AG10803 (cell line): ENCODE measurements at places on chromosomes 6 and 20.

DNA sequence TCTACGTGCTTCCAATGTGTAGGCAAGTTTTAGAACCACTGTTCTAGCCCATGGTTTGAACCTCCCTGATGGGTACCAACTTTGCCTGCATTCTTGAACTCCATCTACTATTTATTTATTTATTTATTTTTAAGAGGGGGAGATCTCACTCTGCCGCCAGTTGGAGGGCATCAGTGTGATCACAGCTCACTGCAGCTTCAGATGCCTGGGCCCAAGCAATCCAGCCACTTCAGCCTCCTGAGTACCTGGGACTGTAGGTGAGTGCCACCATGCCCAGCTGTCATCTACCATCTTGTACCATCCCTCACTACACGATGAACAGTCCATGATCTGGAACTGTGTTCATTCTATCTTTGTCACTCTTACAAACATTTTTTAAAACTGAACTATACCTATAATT lies 28.2 kb downstream of the HLA-F start:
- DNase-seq = no peak

GRCh38 chr6:119040636-119041035 lies 37.8 kb downstream of the FAM184A start:
- no peak for DNase-seq

DNA sequence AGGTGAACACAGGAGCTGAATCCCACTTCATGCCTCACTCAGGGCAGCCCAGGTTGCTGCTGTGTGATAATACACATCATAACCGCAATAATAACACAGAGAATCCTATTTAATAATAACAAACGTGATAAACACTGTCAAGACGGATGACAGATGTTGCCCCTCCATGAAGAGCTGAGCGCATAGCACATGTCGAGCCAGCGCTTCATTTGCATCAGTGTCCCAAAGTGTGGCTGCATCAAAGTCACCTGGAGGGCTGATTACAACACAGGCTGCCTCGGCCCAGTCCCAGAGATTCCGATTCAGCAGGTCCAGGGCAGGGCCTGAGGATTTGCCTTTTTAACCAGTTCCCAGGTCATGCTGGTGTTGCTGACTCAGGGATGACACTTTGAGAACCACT lies 198.5 kb downstream of the QKI start:
- no peak for DNase-seq

- DNase-seq = peak; percentile 9
Observed at GRCh38 chr6:551405-551804, 105.5 kb downstream of the HUS1B start.

DNA sequence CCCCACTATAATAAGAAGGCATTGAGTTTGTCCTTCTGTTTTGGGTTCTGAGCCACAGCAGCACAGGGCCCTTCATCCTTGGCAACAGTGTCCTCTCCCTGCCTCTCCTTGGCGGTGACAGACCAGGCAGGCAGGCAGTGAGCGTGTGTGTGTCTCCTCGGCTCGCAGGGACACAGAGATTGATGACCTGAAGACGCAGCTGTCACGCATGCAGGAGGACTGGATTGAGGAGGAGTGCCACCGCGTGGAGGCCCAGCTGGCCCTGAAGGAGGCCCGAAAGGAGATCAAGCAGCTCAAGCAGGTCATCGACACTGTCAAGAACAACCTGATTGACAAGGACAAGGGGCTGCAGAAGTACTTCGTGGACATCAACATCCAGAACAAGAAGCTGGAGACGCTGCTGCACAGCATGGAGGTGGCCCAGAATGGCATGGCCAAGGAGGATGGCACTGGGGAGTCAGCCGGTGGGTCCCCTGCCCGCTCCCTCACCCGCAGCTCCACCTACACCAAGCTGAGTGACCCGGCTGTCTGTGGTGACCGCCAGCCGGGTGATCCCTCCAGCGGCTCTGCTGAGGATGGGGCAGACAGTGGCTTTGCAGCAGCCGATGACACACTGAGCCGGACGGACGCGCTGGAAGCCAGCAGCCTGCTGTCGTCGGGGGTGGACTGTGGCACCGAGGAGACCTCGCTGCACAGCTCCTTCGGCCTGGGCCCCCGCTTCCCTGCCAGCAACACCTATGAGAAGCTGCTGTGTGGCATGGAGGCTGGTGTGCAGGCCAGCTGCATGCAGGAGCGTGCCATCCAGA lies 24.0 kb downstream of the SDCBP2 start:
- no peak for DNase-seq

- no peak for DNase-seq
Observed at GRCh38 chr20:8313073-8313472, 181.0 kb downstream of the PLCB1 start.

GRCh38 chr6:2623295-2623694 lies 127.4 kb downstream of the MYLK4 start:
- no peak for DNase-seq

DNA sequence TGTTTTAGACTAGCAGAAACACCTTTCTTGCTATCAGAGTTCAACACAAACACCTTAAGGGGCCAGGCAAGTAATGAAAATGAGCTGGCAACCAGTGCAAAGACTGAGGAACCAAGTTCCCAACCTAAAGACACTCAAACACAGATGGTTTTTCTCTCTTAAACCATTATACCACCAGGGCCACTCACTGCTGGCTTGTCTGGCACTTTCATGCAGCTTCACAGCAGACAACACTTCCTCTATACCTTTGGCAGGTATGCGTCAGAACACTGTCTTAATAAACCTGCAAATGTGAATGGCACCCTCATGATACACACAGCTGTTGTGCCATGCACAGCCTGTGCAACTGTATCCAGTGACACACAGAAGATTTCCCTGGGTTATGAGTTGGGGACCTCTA lies 41.6 kb downstream of the NFATC2 start:
- no peak for DNase-seq

- no peak for DNase-seq
Observed at GRCh38 chr20:4709261-4710105, 12.2 kb upstream of the PRND start.

DNA sequence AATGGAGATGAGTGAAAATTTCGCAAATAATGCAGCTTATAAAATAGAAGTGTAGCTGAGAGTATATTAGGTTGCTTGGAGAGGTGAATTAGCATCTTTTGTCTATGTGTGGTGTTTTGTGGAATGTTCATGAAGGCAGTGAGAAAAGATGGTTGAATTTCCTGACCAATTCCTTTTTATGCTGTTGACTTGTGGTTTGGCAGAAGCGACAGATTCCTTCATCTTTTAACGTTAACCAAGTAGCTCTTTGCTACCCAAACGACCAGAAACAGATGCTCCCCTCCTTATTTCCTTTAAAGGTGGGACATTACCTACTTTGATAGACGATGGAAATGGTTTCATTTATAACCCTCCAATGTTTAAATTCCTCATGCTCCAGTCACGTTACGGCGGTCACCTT lies 390.5 kb downstream of the QKI start:
- DNase-seq = no peak

GRCh38 chr6:18861204-18861603 lies 474.1 kb downstream of the RNF144B start:
- no peak for DNase-seq

- no peak for DNase-seq
Observed at GRCh38 chr20:37827605-37828004, 75.3 kb upstream of the VSTM2L start.

- DNase-seq = peak; percentile 71
Observed at GRCh38 chr20:46970937-46971630, 76.4 kb downstream of the EYA2 start.

GRCh38 chr6:15511248-15512125 lies 151.3 kb downstream of the DTNBP1 start:
- peak; percentile 19 for DNase-seq

- peak; percentile 26 for DNase-seq
Observed at GRCh38 chr20:51339721-51340450, 202.6 kb downstream of the NFATC2 start.

GRCh38 chr6:35025232-35026188 lies 115.6 kb downstream of the TCP11 start:
- no peak for DNase-seq

GRCh38 chr20:51380401-51381385 lies 161.8 kb downstream of the NFATC2 start:
- no peak for DNase-seq

GRCh38 chr6:4426968-4427367 lies 291.6 kb upstream of the ECI2 start:
- no peak for DNase-seq

DNA sequence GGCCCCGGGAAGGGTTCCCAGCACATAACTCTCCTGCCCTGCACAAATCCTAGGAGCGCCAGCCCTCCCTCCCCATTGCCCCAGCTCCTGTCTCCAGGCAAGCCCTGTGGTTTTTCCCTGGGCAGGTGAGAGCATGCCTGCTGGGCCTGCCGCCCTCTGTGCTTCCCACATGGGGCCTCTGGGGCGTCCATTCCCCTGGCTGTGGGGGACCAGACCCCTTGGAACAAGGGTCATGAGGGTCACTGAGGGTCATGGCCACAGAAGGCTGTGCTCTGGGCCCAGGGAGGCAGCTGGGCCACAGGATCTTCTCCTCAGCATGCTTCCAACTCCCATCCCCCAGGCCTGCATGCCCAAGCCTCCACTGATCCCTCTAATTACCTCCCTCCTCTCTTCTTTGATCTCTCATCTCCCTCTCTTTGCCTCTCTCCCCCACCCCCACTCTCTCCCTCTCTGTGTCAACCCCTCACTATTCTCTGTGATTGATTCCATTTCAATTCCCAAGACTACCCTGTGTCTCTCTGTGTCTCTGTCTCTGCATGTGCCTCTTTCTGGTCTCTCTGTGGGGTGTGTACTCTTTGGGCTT lies 6.1 kb downstream of the MDFI start:
- DNase-seq = no peak

DNA sequence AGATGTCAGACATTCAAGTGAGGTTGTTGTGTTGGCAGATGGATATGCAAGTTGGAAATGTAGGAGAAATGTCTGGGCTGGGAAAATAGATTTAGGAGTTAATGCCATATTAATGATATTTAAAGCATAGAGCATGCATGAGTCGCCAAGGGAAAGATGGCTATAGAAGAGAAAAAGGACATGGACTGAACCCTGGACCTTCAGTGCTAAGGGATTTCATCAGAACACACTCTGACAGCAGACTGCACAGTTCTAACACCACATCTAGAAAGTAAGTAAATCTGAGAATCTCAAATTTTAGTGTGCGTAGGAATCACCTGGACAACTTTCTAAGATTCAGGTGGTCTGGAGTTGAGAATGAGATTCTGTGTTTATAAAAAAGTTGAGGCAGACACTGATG lies 17.3 kb upstream of the POLR1H start:
- no peak for DNase-seq

GRCh38 chr6:106858653-106859092 lies 115.9 kb downstream of the CD24 start:
- peak; percentile 81 for DNase-seq

GRCh38 chr20:36261389-36262105 lies 25.3 kb downstream of the AAR2 start:
- no peak for DNase-seq

DNA sequence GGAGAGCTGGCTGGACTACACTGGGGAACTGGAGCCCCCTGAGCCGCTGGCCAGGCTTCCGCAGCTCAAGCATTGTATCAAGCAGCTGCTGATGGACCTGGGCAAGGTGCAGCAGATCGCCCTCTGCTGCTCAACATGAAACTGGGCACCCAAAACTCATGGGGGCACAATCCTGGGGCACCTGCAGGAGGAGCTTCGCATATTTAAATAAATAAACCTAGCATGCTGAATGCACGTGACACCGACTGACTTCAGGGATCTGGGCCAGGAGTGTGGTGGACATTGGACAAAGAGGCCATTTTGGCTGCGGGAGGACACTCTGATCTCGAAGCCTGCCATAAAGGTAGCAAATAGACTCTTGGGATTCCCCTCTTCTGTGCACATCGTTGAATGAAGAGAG lies 6.8 kb downstream of the SCAND1 start:
- peak; percentile 8 for DNase-seq

- DNase-seq = no peak
Observed at GRCh38 chr20:25283221-25283951, 35.5 kb downstream of the PYGB start.

- no peak for DNase-seq
Observed at GRCh38 chr20:53617791-53618489, 24.3 kb upstream of the ZNF217 start.
